ENCODE measurements at places on chromosomes 7 and 10.

DNA sequence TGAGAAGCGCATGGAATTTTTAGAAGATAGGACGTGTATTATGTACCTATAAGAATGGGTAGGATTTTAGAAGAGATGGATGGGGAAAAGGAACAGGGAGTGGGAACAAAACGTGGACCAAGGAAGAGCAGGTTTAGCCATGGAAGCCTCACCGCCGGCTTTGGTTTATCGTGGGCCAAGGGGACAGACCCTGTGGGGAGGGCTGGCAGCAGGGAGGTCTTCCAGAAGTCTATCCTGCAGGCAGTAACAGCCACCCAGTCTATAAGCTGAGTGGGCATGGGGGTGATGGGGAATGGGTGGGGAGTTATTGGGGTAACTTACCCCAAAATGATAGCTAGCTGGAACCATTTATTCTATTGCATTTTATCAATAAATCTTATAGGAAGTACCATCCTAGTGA is 44.9 kb downstream of the IKZF1 start:
- DNase-seq = no peak

DNA sequence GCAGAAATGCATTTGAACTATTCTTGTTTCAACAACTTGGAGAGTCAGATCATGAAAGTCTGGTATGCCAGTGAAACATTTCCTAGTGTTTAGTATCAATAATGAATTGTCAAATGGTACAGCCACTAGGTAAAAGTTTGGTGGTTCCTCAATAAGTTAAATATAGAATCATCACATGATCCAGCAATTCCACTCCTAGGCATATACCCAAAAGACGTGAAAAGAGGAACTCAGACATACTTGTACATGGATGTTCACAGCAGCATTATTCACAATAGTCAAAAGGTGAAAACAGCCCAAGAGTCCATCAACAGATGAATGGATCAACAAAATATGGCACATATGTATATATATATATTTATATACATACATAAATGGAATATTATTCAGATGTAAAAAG is 67.0 kb upstream of the HPS1 start:
- DNase-seq = no peak

DNA sequence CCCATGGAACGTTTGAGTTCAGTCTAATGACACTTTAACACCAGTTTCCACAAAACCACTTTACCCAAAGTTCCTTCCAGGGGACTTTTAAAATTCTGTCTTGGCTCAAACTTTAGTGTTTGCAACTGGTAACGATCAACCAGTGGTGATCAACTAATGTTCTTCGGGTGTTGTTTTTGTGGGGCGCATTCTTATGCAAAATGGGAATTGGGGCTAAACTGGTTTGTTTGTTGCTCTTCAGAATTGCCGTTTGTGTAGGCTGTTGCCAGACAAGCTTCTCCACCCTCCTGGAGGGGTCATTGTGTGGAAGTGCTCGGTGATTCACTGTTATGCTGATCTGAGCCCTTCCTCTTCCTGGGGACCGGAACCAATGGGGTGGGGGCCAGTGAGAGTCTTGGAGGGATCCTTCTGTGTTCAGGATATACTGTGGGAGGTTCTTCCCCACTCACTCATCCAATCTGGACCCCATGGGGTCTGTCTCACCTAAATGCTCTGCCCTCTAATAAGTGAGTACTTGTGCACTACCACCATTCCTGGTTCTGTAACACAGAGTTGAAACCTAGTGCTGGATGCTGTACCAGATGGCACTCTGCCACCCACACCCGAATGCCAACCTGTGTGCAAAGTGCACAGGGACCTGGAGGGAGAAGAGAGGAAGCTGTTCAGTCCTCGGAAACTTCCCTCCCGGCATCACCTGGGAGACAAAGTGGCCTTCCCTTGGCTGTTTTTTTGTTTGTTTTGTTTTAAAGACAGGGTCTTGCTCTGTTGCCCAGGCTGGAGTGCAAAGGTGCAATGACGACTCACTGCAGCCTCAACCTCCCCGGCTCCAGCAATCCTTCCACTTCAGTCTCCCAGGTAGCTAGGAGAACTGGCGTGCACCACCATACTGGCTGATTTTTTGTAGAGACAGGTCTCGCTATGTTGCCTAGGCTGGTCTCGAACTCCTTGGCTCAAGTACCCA is 2.1 kb downstream of the NFE2L3 start:
- no peak for DNase-seq

GRCh38 chr10:101558204-101558603 is 29.9 kb downstream of the POLL start:
- DNase-seq = no peak

DNA sequence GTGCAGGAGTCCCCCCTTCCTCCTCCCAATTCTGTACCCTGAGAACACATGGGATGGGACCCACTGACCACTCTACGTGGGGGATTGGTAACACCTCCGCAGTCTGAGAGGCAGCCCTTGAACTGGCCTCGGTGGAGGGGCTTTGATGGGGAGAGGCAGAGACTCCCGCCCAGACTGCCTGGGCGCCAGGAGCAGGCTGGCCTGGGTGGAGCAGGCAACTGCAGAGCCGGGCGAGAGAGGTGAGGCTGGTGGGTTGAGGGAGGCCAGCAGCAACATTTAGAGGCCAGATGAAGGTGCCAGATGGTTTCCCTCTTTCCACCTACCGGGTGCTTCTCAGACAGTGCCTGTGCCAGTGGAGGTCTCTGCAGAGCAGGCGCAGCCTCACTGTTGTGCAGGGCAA is 30.7 kb upstream of the ZNF467 start:
- no peak for DNase-seq

GRCh38 chr7:158362912-158363905 is 224.4 kb downstream of the PTPRN2 start:
- no peak for DNase-seq

GRCh38 chr7:2629746-2630681 is 1.8 kb upstream of the TTYH3 start:
- DNase-seq = no peak
